HFF-Myc (cell line): ENCODE measurements at places on chromosomes 3 and 15.

DNA sequence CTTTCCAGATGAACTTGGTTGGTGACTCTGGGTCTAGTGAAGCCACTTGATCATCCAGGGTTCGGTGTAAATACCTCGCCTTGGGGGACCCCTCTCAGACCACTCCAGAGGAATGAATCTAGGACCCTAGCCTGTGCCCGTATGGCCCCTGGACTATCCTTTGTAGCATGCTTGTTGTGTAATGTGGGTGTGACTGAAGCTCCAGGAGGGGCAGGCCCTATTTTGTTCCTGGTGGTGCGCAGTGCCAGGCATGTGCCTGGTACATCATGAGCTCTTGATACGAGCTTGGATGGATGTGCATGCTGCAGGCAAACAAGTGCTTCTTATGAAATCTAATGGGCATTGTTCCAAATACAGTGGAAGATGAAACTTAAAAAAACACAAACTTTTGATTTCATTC lies 82.8 kb downstream of the EBLN2 start:
- no peak for DNase-seq

- DNase-seq, result no peak
Observed at GRCh38 chr3:178434206-178434805, 101.9 kb upstream of the KCNMB2 start.

DNA sequence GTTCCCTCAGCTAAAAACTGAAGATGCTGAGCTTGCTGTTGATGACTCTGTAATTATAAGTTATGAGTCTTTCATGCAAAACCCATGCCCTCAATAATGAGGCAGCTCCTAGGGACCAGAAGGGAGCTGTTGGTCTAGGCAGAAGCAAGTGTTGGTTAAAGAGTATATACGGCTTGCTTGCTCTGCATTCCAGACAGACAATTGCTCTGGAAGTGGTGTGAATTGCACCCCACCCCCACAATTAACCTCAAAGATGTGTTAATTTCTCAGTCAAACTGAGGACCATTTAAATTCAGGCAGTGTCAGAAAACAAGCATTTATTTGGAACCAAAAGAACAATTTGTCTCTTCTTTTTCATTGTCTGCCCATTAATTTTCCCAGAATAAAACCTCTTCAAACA lies 163.5 kb upstream of the EOMES start:
- DNase-seq, result no peak

GRCh38 chr3:134621854-134622253 lies 29.0 kb downstream of the KY start:
- no peak for DNase-seq

DNA sequence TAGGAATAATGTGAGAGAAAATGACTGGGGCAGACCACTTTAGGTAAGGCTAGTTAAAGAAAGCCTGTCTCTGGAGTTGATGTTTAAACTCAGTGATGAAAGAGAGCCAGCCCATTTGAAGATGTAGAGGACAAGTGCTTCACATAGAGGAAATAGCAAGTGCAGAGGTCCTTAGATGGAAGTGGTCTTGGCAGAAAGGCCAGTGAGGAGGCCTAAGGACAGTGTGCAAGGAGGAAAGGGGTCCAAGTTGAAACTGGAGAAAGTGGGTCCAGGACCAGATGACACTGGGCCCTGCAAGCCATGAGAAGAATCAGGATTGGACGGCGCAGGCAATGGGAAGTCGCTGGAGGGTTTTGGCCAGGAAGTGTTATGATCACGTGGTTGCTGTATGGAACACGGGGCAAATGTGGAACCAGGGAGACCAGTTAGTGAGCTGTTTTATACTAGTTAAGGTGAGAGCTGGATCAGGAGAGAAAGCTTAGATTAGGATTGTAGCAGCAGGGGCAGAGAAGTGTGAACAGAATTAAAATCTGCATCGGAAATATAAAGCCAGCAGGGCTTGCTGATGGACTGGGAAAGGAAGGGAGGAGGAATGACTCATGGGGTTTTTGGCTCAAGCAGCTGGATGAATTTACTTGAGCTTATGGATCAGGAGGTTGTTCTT lies 48.0 kb upstream of the SCAANT1 start:
- peak; percentile 62 for DNase-seq

- DNase-seq, result no peak
Observed at GRCh38 chr3:165749821-165750220, 87.4 kb downstream of the BCHE start.

DNA sequence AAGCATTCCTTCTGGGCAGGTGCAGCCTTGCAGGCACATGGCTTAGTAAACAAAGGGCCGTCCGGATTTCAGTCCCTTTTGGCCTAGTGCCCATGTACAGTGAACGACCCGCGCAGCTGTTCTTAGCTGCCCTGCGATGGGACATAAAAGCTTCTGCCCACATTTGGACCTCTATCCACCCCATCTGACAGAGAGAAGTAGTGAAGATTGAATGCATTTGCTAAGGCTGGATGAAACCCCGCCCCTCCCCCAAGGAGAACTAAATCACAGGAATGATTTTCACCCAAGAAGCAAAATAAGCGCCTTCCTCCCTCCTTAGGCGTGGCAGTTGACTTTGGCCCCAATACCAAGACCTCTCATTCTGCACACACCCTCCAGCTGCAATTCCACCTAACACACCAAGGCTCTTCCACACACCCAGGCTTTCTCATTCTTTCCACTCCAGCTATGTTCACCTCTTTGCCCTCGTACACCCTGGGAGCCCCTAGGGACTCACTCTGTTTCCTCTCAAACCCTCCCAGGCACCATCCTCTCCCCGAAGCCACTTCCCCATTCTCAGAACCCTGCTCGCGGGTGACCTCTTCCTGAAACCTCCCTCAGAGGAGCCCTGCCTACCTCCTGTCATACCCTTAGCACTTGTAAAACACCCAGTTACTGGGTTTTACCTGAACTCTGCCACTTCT lies 14.1 kb upstream of the HRH1 start:
- DNase-seq, result no peak

GRCh38 chr15:73631915-73632669 lies 1.1 kb downstream of the NPTN start:
- no peak for DNase-seq

DNA sequence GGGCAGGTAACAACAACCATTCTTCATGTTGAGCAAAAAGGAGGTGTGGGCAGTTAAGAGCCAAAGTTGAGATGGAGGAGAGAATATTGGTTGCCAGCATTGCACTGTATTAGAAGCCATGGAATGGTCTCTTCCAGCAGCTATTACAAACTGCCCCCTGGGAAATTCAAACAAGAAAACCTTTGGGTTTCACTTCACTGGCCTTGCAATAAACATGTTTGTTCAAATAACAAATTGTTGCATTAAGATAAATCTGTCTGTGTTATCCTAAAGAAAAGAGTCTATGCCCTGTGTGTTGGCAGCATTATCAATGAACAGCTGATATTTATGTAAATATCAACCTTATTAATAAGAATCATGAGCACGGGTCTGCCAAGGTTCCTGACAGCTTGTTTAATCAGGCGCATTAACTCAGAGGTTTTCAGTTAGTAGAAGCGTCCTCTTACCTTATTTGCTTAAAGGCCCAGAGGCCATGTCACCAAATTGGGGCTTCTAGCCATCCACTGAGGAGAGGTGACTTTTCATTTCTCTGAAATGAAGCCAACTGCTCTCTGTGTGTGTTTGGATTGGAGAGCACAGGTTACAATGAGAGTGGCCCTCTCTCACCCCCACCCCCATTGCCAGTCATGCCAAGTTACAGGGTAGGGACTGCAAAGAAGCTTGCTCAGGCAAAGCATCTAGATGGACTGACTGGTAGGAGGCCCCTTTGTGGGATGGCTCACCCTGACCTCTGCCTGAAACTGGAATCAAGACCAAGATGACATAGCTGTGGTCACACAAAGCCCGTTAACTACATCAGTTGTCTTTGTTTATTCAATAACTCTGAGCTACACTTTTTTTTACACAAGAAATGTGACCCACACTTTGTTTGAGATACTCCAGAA lies 10.5 kb downstream of the FILIP1L start:
- no peak for DNase-seq

DNA sequence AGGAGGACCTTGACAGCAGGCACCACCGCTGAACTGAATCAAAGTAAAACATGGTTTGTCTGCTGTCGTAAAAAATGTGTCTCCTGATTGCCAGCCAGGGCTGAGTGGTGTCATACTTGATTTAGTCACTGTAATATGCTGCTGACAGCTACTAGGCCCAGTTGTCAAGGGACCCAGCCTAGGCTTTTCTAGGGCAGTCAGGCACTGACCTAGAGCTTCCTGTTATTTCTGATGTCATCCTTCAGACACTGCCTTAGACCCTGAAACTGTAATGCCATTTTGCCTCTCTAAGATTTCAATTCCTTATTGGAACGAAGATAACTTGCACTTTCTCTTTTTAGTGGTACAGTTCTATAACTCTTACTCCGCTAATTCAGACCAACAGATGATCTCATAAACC lies 2.6 kb upstream of the MRPL3 start:
- DNase-seq, result no peak

DNA sequence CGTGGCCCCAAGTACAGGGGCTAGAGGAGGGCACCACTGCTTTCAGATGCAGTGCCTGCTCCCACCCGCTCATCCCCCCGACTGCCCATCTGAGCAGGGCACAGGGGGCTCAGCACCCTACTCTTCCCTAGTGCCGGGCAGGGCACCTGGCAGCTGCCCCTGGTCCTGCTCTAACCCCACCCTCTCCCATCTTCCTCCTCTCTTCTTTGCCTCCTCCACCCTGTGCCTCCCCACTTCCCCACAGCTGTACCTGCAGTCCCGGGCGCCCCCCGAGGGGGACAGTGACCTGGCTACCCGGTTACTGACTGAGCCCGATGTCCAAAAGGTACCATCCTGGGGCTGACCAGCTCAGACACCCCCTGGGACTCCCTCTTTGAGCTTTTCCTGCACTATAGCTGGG lies 12.8 kb downstream of the NBEAL2 start:
- DNase-seq, result no peak

- DNase-seq, result no peak
Observed at GRCh38 chr15:82852941-82853561, 43.6 kb downstream of the WHAMM start.

DNA sequence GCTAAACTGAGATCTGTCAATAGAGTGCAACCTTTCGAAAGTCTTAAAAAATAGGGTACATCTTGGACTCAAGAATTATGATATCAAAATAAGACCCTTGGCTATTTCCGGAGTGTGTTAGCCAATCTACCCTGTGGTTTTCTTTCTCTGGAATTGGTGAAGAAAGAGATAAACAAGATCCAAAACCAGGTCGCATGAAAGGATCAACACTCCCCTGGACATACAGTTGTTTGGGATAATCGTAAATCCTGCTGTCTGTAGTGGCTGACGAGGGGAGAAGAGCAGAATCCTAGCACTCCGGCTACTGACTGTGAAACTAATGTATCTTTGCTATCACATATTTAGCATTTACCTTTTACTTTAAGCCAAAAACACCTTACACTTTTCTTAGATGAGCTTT lies 30.9 kb downstream of the FNDC3B start:
- no peak for DNase-seq

DNA sequence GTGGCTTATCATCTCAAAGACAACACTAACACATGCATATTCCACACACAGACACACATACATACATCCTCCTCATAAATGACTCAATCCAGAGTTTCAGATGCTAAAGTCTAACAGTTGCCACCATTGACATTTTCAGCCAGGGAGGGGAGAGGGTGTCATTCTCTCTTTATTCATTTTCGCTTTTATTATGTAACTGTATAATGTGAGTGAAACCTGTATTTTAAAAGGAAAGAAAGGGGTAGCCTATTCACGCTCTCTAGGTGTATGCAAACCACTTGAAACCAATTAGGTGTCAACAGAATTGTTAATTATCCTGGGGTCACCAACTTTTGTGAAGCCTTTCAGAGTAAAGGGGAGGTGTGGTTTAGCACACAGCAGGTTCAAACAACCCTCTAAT lies 1282.9 kb downstream of the ROBO2 start:
- DNase-seq, result no peak

DNA sequence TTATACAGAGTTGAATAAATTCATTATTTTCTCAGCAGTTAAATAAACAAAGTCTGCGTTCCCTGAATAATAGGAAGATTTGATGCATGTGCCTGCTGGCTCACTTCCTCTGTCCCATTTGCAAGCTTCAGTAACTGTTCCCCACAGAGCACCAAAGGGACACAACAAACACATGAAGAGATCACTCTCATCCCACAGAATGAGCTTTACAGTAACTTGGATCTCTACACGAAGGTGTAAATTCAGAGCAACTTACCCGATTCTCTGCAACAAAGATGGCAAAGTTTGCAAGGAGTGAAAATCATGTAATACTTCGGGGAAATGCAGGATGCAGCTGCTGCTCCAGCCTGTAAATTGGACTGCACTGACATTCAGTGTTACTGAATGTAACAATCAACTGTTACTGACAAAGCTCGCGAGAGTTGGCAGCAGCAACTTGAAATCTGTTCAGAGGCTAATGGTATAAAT lies at the start of gene BCHE:
BCHE (minus strand) TSS at position 366 of the 468 bp plus-strand sequence. CDS start 6,390 bp downstream, outside the sequence.
- DNase-seq, result no peak

DNA sequence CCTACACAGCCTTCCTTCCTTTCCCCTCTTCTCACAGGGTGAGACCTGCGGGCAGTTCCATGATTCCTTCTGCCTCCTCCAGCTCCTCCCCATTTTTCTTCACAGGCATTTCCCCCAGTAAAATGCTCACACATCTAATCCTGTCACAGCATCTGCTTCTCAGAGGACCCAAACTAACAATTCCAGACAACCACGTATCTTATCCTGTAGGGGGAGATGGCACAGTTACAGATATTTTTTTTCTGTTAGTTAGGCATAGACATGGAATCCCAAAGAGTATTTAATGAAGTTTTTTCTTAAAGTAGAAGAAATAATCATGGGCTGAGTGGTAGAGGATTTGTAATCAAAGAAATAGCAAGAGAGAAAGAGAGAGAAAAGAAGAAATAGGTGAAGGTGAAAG lies 373.1 kb upstream of the ADAMTS9 start:
- no peak for DNase-seq

- no peak for DNase-seq
Observed at GRCh38 chr3:54966979-54967378, 39.1 kb upstream of the LRTM1 start.

- DNase-seq, result no peak
Observed at GRCh38 chr3:47161983-47162696, 1.8 kb downstream of the SETD2 start.

- peak; percentile 26 for DNase-seq
Observed at GRCh38 chr15:64224511-64224910, 61.7 kb upstream of the PPIB start.

DNA sequence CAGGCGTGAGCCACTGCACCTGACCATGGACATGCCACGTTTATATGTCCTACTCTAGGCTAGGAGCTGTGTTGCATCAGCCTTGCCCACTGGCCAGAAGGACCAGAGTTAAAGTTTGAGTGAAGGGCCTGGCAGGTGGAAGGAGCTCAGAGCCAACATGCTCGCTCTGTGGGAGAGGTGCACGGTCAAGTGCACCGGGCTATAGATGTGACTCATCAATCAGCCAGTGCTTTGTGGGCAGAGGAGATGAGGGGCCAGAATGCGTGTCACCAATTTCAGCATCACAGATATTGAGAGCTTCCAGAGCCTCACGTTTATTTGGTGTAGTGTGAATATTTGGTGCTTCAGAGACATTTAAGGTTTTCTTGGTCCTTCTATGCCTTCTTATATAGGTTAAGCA lies 137.3 kb upstream of the KBTBD8 start:
- no peak for DNase-seq

DNA sequence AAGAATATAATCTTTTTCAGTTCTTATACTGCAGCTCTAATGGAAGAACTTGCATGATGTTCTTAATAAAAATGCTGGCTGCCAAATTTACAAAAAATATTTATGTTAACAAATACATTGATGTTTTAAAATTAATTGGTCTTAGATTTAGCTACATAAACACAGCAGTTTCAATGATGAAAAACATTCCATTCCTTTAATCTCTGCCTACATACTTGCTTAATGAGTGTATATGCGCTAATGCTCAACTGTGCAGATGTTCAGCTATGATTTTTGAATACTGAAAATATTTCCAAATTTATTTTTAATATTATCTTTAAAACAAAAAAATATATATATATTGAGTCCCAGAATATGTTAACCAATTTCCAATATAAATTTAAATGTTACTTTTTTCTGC lies 867.4 kb downstream of the ROBO1 start:
- no peak for DNase-seq
